ENCODE measurements at places on chromosomes 6 and 20. TPM values are rescaled to one million over a fixed set of nuclear protein-coding genes. Genes with fewer than 3 reads are reported as not detected.

The GNRH2 gene
- not detected for total RNA-seq

The PLG gene
- total RNA-seq = not detected

The CAP2 gene
- total RNA-seq = 5.5 TPM

The BTN1A1 gene
- not detected for total RNA-seq

The SLC22A3 gene
- 4.2 TPM for total RNA-seq

Measured in epithelial cell of proximal tubule (primary cell).